ENCODE measurements at places on chromosomes 12 and 14.

DNA sequence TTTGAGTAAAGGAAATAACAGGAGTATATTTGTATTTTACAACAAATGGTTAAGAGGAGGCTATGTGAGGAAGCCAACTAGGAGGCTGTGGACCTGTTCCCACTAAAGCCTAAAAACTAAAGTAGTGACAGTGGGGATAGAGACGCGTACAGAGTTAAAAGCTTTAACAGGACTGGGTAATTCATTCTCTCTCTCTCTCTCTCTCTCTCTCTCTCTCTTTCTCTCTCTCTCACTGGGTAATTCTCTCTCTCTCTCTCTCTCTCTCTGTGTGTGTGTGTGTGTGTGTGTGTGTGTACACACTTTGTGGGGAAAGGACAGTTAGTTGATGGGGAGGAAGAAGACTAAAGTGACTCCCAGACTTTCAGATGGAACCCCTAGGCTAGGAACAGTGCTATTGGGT lies 16.3 kb downstream of the ERC1 start:
- DNase-seq: no peak

DNA sequence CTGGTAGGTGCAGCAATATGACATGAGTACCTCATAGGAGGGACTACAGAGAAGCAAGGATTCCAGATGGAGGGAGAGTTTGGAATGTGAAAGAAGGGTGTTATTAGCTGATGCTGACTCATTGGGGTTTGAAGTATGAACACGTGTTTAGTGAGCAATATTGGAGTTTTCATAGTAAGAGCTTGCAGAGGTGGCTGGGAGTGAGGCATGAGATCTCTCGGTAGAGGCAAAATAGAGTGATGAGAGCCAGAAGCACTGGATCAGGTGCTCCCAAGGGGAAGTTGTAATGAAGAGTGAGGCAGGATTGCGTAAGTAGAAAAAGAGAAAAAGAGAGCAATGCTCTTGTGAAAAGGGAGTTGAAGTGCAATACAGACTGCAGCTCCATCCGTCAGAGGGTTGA lies 42.1 kb downstream of the MGST1 start:
- DNase-seq: no peak

DNA sequence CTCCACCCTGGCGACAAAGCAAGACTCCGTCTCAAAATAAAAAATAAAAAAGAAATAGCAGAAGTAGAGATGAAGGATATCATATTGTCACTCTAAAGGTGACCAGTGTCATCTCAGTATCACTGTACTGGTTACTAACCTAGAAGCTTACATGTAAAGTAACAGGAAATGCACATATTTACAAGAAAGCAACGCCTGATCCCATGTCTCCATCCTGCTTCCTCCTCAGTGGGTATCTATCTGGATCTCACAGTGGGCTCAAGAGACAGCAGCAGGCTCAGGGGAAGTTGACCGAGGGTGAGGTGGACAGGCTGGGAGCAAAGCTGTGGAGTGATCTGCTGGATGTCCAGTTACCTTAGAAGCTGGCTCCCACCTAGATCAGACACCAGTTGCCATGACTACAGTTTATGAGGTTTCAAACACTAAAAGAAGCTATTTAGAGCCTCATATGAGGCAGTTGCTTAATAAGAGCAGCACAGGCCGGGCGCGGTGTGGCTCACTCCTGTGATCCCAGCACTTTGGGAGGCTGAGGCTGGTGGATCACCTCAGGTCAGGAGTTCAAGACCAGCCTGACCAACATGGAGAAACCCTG lies 10.5 kb downstream of the MTRFR start:
- DNase-seq: no peak

DNA sequence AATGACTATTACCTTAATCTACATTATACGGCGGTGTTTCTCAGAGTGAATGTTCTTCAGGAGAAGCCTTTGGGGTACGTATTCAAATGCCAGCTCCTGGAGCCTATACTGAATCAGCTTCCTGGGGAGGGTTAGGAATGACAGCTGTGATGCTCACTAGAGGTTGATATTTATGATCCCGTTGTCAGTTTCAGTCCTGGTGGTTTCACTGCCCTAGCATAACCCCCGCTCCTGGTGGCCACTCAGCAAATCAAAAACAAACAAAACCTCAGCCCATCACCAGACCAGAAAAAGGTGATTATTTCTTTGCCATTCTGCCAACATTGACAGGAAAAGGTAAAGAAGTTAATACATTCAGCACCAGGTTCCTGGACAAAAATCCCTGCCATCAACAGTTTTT lies 136.5 kb upstream of the CRY1 start:
- DNase-seq: no peak

GRCh38 chr12:62767946-62768345 lies 167.0 kb downstream of the PPM1H start:
- DNase-seq: no peak

DNA sequence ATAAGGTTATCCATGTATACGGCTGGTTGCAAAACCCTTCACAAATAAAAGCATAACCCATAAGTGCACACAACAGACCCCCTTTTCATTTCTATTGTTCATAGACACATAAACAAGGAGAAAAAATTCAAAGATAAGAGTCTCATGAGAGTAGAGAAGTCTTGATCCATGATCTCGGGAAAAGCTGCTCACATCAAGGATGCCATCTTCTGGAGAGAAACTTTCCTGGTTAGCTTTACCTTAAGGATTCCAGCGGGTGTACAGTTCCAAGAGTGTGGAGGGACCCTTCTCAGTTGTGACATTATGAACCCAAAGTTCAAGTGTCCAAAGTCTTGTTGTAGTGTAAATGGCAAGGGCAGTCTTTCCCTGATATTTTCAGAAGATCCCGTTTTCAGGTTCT lies 144.5 kb downstream of the LLPH start:
- no peak for DNase-seq

GRCh38 chr12:116066381-116067230 lies 210.9 kb downstream of the MED13L start:
- DNase-seq: no peak

GRCh38 chr12:18990856-18991255 lies 138.7 kb upstream of the PLEKHA5 start:
- no peak for DNase-seq

GRCh38 chr14:83714151-83714550 lies 1815.8 kb upstream of the FLRT2 start:
- no peak for DNase-seq

GRCh38 chr14:71321574-71322315 lies 414.5 kb downstream of the PCNX1 start:
- DNase-seq: no peak

DNA sequence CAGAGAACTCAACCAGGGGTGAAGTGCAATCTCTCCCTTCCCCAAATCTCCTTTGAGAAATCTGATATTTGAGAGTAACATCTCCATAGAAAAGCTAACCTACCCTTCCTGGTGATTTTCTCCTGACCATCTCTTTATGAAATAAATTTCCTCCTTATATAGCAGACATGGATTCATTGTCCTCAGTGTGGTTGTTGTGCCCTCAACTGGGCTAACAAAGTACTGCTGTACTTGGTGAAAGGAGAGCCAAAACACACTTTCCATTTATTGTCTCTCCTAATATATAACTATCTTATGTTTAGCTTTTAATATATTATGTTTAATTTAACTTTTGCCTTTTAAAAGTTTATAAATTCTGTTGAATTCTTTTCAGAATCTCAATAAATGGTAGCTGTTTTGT lies 65.1 kb upstream of the SLCO1B1 start:
- DNase-seq: no peak

DNA sequence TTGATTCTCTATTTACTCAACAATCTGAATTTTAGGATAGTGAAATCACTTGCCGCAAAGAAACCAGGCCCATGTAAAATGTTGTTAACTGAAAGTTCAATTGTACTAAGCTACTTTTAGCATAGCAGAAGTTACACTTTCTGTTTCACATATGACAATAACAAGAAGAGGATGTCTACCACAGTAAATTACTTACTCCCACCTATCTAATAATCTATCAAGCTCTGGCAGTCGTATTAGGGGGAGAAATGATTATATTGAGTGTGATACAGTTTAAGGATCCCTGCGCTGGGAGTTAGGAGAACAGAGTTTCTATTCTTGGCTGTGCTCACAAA lies 66.5 kb upstream of the CAND1 start:
- DNase-seq: no peak

DNA sequence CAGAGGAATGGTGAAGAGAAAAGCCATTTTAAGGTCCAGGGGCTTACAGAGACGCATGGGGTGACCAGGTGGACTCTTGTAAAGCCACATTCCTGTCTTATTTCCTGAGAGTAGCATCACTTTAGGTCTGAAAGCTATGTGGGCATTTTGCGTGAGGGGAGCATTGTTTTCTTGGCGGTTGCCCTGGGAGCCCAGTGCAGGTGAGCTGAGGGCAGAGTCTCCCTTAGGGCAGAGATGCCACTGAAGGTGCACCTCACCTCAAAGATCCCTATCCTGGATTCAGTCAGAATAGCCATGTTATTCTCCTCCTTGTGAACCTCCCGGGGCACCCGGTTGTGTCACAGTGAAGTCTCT lies 12.4 kb downstream of the GLRX5 start:
- no peak for DNase-seq

DNA sequence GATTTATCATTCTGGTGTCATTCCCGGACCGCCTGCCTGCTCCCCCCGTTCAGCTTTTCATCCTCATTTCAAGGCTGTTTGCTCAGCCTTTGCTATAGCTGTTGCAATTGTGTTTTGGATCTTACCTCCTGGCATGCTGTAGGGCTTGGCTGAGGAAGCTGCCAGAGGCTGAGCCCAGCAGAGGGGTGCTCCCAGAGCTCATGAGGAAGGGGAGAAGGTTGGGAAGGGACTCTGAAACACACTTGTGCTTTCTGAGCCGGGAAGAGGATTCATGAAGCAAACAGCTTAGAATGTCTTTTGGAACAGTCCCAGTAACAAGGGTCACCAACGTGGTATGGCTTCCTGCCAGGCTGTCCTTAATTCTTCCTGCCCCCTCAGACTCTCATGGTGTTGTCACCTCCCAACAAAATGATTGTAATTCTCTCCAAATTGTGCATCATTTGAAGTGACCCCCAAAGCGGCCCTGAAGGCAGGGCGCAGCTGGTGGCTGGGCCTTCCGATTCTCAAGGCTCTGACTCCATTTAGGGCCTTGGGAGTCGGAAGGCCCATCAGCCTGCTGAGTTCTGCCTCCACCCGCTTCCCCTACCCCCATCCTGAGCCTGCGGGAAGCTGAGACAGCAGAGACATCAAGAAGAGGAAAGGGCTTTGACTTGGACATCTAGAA lies 111.9 kb upstream of the ARHGAP5 start:
- DNase-seq: no peak

DNA sequence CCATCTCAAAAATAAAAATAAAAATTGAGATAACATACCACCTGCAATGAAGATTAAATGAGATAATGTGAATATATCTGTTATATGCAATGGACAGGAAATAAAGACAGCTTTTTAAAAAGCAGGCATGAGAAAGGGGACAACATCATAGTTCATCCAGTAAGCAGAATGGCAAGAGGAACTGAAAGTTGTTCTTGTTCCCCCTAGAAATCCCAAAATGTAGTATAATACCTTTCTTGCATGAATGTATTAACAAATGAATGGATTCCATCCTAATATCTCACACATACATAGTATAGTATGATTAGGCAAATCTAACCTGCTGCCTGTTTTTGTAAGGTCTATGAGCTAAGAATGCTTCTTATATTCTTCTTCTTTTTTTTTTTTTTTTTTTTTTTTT lies 31.4 kb downstream of the FGD6 start:
- DNase-seq: no peak

DNA sequence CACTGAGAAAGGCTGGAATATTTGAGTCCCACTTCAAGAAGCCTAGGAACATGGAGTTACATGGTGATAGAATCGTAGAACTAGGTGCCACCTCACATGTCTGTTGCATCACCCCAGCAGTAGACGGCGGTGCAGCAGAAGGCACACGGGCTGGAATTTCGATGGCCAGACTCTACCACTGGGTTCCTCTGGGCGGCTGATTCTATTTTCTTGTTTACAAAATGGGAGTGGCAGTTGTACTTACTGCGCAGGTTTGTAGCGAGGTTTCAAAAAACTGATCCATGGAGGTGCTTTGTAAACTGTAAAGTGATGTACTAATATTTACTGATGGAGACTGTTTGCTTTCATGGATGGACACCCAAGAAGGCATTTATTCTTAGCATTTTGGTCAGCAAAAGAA lies 45.7 kb downstream of the WDR20 start:
- DNase-seq: no peak

GRCh38 chr14:52998376-52999015 lies 47.6 kb upstream of the FERMT2 start:
- DNase-seq: no peak

DNA sequence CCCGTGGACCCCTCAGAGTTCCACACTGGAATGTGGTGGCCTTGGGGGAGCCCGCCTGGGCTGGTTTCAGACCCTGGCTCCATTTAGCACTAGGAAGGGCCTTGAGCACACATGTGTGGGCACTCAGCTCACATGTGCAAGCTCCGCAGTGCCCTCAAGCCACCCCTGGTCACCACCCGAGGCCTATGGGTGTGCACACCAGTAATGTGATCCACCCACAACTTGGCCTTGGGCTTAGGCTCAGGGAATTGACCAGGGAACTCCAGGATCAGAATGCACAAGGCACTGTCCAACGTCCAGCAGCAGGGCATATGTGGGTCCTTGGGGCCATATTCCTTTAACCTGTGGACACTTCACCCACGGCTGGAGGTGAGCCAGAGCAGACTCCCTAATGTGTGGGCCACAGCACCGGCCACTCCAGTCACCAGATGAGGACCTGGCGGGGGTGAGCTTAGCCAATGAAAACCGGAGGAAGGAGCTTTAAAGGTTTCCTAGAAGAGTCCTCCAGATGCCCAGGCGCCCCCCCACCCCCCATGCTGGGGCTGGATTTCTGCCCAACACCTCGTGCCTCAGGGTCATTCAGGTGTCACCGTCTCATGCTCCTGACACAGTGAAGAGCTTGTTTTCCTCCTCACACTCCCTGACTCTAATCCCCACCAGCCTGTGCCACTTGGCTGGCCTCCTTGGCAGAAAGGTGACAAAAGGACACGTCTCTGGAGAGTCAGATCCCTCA lies 209.2 kb downstream of the ZFP36L1 start:
- DNase-seq: no peak

DNA sequence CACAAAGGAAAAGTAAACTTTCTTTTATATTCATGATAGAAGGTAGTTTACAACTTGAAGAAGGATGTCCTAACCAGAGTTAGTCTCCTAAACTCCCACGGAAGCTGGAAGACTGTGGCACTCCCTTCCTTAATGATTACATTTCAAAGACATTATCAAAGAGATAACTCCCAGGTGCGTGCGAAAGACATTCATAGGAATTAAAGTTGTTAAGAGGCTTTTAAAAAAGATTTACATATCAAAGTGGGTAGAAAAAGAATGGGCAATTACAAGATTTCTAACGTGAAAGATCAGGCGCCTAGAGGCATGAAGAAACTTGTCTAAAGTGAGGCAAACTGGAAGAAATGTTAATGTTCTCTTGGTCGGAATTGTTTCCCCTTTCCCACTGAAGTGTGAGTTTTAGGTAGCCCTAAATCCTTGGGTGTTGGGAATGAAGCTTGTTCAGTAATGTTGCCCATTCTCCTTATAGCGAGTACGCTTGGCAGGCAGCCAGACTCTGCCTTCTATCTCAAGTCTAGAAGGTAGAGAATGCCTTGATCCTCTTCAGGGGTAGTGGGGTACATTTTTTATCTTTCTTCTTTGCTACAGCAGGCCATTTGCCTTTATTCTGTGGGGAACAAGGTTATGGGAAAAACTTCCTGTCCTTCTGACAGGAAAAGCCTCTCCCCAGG lies 642.0 kb downstream of the SLC6A15 start:
- no peak for DNase-seq

- DNase-seq: no peak
Observed at GRCh38 chr12:29113101-29113500, 36.0 kb upstream of the FAR2 start.

GRCh38 chr14:49303946-49304516 lies 282.1 kb downstream of the RPS29 start:
- no peak for DNase-seq

GRCh38 chr14:70148351-70148750 lies 40.4 kb downstream of the SLC8A3 start:
- no peak for DNase-seq
